Coronary artery (tissue), 2 donors: ENCODE measurements at places on chromosomes 1 and 21.
A peak's percentile ranks its signal among the peaks of the same experiment; 100 is the strongest.

GRCh38 chr1:119361205-119361604, 7.4 kb upstream of the HAO2 start:
- DNase-seq = no peak

- no peak for DNase-seq
Observed at GRCh38 chr1:177809819-177810218, 160.0 kb downstream of the SEC16B start.

- DNase-seq = no peak
Observed at GRCh38 chr21:36472377-36472776, 7.5 kb downstream of the CLDN14 start.

DNA sequence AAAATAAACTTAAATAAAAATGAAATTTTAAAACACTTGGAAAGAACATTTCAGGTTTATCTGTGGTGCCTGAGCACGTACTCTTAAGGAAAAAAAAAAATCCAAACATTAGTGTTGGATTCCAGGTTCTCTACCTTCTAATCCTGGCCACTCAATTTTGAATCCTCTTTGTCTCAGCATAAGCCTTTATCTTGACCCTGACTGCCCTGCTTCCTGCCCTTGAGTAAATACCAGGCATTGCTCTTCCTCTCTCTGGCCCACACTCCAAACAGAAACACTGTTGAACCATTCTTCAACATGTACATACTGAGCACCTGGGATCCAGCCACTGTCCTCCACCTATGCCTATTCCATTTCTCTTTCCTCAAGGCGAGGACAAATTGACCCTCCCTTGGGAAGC, 11.4 kb upstream of the VANGL1 start:
- DNase-seq = peak; percentile 12

- DNase-seq = no peak
Observed at GRCh38 chr1:166083887-166084286, 82.9 kb downstream of the FAM78B start.

DNA sequence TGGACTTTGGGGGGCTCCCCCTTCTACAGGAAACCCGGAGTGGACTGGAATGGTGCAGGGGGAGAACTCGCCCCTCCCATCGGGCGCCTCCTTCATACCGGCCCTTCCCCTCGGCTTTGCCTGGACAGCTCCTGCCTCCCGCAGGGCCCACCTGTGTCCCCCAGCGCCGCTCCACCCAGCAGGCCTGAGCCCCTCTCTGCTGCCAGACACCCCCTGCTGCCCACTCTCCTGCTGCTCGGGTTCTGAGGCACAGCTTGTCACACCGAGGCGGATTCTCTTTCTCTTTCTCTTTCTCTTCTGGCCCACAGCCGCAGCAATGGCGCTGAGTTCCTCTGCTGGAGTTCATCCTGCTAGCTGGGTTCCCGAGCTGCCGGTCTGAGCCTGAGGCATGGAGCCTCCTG, at the start of gene TNFRSF14:
Gene TNFRSF14, plus strand, starts transcription at position 95 of the 401 bp plus-strand sequence. Its CDS starts 294 bp downstream, at position 389.
- DNase-seq = no peak

- no peak for DNase-seq
Observed at GRCh38 chr1:64810001-64810400, 65.1 kb downstream of the RAVER2 start.

- DNase-seq = no peak
Observed at GRCh38 chr1:9174243-9174642, 45.3 kb upstream of the GPR157 start.

DNA sequence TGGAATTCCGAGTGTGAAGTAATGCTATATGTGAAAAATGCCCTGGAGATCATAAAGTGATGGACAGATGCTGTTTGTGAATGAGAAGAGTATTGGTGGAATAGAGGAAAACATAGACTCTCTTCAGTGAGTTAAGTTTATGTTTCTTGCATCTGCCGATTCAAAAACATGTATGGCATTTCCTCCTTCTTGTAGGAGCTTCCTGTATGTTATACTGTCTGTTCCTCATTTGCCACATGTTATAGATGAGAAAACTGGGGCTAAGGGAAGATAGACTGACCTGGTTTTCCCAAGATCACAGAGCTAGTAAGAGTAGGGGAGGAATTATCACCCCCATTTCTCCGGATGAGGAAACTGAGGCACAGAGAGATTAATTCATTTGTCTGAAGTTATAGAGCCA, 41.1 kb upstream of the IL20 start:
- no peak for DNase-seq

DNA sequence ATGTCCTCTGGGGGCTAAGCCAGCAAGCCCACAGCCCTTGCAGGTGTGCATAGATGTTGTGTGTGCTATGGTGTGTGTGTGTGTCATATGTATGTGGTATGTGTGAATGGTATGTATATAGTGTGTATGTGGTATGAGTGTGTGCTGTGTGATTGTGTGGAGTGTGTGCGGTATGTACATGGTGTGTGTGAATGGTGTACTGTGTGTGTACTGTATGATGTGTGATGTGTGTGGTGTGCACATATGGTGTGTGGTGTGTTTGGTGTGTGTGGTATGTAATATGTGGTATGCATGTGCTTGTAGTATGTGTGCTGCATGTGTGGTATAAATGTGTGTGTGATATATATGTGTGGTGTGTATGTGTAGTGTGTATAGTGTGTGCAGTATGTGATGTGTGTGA, 107.0 kb downstream of the CAPN8 start:
- no peak for DNase-seq

- peak; percentile 61 for DNase-seq
Observed at GRCh38 chr1:234551032-234551378, 59.0 kb downstream of the IRF2BP2 start.

DNA sequence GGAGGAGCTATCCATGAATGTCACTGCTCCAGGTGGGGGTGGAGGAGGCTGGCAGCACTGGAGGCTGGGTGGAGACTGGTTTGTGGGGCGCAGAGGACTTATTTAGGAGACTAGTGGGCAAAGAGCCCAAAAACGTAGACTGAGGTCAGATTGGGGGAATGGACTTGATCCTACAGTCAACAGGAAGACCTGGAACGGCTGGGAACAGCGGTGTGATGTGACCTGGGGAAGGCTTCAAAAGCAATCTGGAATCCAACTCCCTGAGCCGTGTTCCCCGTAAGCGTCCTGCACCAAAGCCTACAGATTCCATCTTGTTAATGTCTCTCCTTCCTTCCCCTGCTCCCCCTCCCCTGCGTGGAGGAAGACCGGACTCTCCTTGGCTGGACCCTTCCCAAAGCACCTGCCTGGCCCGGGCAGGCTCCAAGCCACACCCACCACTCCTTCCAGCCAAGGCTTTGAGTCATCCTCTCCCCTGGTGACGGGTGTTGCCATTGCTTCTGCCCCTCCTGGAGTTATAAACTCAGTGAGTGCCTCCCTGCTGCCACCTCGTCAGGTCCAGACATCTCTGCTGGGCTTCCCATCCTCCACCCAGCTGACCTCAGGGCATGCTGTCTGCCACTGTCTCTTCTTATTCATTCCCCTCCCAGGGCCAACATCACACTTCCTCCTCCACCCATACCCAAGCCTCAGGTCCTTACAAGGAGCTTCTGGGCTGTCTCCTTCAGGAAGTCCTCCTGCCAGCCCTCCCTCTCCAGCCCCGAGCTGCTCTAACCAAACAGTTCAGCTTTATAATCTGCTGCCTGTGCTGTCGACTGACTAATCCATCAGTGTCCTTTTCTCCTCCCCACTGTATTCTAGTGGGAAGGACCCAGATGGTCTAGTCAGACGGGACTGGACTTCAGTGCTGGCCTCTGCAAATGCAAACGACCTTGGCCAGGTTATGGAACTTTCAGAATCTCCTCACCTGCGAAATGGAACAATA, 1.6 kb upstream of the CLSTN1 start:
- no peak for DNase-seq

- no peak for DNase-seq
Observed at GRCh38 chr1:119758584-119758983, 10.1 kb downstream of the HMGCS2 start.

DNA sequence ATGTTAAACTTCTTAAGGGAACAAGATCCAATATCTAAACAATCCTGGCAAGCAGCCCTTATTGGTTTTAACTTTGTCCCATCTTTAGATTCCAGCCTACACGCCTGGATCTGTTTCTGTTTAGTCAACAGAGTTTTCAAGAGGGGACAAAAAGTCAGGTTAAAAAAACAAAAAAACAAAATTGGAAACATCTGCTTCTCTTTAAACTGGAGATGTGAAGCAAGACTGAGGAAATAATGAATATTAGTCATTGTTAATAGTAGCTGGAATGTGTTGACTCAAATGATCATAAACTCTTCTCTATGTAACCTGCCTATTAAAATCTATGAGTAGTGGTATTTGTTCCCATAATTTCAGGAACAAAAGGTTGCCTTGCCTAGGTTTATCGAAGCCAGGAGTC, 55.0 kb downstream of the NID1 start:
- no peak for DNase-seq

DNA sequence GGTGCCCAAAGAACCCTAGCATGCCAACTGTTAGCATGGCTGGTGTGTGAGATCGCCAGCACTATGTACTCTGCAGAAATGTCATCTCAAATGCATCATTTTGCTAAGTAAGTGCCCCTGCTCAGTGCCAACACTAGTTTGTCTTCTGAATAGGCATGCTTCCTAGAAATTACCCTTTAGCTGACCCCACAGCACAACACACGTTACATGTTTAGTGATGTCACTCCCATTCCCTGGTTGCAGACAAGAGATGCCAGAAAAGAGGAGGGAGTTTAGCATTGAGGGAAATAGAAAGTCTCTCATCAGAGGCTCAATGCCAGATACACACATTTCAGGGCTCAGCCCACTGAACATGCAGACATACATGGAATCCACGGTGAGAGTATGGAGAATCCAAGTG, 9.3 kb upstream of the ST6GALNAC3 start:
- no peak for DNase-seq

DNA sequence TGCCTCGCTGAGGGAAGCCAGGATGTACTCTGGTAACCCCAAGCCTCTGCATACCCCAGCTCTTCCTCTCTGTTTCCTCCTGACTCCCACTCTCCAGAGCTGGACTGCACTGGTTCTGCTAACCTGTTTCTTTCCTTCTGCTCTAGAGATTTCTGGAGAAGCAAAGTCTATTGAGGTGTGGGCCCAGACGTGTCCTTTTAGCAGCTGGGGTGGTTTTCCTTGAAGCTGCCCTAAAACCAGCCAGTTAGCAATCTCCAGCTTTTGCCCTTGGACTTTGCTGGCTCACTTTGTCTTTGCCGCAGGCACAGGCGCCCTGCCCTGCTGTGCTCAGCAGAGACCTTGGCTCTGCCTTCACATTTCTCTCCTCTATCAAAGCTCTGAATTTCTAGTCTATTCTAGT, 171.8 kb upstream of the IVNS1ABP start:
- DNase-seq = no peak

GRCh38 chr1:109578947-109579443, 30.6 kb downstream of the GNAI3 start:
- no peak for DNase-seq

DNA sequence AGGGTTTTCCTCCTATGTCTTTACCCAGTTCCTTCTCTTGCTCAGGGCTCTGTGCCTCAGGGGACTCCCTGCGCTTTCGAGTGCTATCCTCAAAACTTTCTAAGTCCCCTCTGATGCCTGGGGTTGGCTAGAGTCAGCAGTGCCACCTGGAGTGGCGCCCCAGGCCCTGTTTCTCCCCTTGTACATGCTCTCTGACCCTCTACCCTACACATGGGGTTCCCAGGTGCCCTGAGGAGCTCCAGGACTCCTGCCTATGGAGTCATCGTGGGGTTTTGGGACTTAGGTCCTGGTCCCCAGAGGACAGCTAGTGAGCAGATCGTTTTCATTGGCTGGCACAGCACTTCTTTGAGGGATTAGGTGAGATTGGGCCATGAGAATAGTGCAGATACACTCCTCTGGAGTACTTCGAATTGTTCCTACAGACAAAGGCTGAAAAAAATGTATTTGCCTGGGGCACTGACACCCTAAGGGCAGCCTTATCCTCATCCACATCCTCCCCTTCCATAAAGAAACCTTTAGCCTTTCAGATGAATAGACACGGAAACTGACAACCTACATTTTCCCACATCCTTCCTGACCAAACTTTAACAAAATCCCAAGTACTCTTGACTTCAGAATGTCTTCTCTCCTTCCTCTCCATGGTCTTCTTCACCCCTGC, 41.5 kb downstream of the LGR6 start:
- no peak for DNase-seq

DNA sequence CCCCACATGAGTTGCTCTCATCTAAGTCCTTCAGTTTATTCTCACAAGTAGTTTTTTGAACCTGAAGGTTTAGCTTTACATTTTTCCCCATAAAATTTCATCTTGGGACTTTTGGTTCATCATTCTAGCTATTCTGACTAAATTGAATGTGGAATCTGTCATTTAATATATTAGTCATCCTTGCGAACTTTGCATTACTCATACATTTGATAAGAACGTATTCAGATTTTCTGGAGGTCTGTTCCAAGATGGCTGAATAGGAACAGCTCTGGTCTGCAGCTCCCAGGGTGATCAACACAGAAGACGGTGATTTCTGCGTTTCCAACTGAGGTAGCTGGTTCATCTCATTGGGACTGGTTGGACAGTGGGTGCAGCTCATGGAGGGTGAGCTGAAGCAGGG, 59.8 kb upstream of the CSF1 start:
- DNase-seq = no peak

- DNase-seq = no peak
Observed at GRCh38 chr1:178126261-178126660, 32.4 kb downstream of the RASAL2 start.

GRCh38 chr1:32249831-32250525, 1.1 kb upstream of the LCK start:
- no peak for DNase-seq

GRCh38 chr1:169782596-169782995, 12.1 kb downstream of the METTL18 start:
- no peak for DNase-seq

DNA sequence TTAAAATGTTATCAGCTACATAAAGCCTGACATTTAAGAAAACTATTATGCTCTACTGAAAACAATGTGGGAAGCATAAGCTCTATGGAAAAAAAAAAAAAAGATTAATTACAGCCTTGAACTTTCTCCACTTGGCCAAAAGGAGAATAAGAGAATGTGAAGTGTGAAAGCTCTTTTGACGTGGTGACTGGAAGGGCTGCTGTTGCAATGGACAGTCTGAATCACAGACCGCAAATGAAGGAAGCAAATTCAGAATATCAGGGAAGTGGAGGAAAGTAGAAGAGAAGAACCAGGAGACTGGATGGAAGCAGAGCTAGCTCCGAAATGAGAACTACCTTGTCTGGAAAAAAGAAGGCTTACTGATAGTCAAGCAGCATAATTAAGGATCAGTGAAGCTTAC, 106.8 kb downstream of the AK5 start:
- no peak for DNase-seq

GRCh38 chr1:244054924-244055263, 3.8 kb downstream of the ZBTB18 start:
- no peak for DNase-seq

GRCh38 chr1:247121382-247121781, 17.2 kb upstream of the ZNF669 start:
- DNase-seq = no peak
